ENCODE measurements at places on chromosomes 3 and 15.
A peak's percentile ranks its signal among the peaks of the same experiment; 100 is the strongest.

DNA sequence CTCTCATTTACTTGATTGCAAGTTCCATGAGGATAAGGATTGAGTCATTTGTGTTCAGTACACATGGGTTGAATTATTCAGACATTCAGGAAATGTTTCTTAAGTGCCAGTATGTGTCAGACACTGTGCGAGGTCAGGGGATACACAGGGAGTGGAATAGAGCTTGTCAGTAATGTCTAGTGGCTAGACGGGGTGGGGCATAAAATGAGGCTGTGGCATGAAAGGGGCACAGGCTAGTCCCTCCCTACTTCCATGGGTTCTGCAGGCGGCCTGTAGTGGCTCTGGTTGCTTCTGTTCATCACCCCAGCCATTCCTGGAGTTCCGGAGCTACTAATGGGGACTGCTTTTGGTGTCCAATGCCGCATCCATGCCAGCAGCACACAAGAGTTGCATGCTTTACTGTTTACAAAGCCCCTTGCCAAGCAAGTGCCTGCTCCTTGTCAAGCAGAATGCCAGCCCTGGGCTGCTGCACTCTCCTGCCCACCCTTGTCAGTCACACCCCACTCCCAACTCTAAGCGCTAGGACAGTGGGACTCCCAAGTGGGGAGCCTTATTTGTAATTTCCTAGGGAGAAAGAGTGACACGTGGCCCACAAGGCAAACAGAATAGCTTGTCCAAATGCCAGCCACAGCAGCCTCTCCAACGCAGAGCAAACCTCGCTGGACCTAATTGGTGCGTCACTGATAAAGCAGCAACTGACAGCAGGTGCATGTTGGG lies 70.8 kb downstream of the RAB11A start:
- no peak for DNase-seq

GRCh38 chr15:36221992-36222391 lies 357.4 kb upstream of the CDIN1 start:
- DNase-seq, result no peak

GRCh38 chr3:54520060-54520459 lies 397.7 kb downstream of the CACNA2D3 start:
- no peak for DNase-seq

DNA sequence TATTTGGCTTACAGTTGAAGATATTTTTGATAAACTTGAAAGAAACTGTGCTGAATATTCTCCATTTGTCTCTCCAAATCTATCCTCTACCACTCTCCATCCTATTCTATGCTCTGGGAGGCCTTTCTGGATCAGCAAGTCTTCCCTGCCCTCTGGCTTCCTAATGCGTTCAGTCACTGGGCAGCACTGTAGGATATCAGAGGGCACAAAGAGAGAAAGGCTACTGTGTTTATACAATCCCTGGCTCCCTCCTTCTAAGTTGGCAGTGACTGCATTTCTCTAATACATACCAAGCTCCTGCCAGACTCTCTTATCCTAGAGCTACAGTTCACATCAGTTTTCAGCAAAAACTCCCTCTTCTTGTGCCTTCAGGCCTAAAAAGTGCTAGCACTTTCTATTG lies 102.1 kb upstream of the FHIT start:
- no peak for DNase-seq

DNA sequence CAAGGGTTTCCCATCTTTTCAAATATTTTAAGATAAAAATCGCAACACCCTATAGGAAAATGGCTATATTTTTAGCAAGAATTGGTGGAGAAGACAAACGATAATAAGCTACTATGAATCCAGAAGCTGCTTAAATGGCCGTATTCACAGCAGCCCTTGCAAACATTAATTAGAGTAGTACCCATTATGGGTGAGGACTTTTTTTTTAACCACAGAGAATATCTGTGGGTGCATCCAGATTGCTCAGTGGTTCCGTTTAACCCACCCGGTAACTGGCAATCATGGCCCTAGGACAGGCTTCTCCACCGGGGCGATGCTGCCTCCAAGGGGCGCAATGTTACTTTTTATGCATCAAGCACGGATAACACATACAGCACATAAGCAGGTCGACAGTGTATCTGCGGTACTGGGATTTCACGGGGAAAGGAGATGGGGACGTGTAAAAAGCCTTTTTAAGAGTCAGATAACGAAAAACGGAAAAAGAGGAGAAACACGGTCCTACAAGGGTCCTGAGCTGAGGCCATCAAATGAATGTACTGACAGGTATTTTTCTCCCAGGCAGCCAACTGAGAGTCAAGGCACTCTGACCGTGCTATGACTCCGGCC lies 968 bp upstream of the TMEM266 start:
- DNase-seq, result no peak

- DNase-seq, result no peak
Observed at GRCh38 chr15:78790027-78790426, 21.2 kb downstream of the ADAMTS7 start.

DNA sequence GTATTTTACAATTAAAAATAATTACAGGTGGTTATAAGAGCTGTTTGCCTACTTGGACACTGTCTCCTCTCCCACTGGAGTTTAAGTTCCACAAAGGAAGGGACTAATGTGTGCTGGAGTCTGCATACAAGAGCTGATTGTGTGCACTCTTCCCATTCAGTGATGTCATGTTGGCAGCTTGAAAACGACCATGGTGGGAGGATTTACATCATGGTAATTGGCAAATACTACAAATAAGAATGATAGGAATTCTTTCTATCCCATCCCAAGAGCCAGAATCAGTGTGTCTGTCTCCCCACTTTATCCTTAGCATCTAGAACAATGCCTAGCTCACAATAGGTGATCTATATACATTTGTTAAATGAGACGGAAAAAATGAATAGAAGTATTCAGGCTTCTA lies 14.1 kb downstream of the ITGA11 start:
- no peak for DNase-seq

- no peak for DNase-seq
Observed at GRCh38 chr3:79249701-79250100, 518.1 kb downstream of the ROBO1 start.

GRCh38 chr15:64895285-64896065 lies 16.2 kb upstream of the ANKDD1A start:
- DNase-seq, result no peak

- DNase-seq, result no peak
Observed at GRCh38 chr3:127449486-127450212, 140.9 kb downstream of the TPRA1 start.

DNA sequence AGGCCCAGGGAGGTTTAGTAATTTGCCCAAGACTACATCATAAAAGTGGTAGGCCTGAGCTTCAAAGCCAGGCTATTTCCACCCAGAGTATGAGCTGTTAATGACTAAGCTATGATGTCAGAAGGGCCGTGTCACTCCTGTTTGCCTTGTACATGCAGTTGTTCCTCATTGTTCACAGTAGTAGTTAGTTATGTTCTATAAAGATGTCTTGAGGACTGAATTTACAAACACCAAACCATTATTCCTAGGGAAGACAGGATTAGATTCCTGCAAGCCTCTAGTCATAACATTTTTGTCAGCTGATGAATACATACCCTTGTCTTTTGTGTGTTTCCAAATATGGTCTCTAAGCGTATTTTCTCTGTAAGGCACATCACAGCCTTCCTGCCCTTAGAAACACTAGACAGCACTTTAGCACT lies 20.9 kb upstream of the LARS2 start:
- no peak for DNase-seq

- peak; percentile 88 for DNase-seq
Observed at GRCh38 chr15:89430530-89431341, 65.6 kb downstream of the RHCG start.

DNA sequence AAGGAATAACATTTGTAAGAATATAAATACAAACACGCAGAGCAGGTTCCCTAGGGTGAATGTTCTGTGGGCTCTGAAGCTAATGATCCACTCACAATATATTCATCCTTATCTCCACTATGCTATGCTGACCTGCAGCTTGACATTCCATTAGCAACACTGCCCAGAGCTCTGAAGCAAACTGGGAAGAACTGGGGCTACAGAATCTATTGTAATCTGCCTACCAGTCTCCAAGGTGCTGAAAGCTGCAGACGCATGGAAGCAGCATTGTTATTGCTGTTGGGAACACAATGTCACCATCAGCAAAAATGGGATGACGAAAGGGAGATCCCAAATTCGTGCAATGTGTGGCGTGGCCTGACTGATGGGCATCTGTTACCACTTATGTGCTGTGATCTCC lies 316.7 kb upstream of the RORA start:
- DNase-seq, result no peak

DNA sequence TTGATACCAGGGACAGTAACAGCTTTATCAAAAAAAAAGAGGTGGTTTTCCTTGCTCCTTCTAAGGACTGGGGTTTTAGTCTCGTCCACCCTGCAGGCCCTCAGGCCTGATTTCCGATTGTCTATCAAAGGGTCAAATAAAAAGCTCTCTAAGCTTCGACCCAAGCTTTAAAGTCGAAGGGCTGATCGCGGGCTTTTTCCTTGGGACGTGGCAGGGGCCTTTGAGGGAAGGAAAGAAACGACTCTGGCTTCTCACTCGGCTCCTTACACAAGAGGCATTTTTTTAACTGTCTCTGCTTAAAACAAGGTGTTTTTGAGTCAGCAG lies 354 bp upstream of the KLHL24 start:
- DNase-seq, result no peak

DNA sequence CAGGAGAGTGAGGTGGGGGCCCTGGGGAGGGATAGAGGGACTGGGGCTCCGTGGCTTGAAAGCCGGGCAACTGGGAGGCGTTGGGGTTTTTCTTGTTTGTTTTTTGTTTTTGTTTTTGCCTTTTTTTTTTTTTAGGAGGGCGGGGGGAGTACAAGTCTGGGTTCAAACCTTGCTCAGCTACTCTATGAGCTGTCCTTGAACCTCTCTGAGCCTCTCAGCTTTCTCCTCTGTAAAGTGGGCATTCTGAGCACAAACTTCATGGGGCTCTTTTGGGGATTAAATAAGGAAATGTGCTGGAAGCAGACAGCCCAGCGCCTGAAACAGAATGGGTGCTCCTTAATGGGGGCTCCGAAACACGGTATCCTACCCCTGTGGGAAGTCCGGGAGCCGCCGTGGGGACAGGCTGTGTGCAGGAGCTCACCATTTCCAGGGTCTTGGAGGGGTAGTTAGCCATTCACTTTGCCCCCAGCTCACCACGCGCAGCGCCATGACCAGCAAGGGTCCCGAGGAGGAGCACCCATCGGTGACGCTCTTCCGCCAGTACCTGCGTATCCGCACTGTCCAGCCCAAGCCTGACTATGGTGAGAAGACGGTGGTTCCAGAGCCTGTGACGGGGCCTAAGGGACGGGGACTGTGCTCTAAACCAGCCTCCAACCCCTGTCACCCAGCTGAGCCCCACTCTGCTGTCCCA lies 388 bp downstream of the ACY1 start:
- no peak for DNase-seq

DNA sequence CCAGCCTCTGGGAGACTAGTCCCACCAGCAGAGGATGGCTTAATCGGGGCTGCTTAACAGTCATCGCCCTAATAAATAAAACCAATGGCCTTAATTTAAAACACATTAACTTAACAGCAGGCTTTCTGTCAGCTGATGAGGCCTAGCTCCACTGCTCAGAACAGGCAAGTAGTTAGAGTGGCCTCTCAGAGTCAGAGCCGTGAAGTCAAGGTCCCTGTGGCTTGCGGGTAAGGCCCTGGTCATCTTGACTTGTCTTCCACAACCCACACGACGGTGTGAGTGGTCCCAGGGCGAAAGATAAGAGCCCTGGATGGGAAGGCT lies 11.8 kb downstream of the XXYLT1 start:
- no peak for DNase-seq

GRCh38 chr15:44157679-44158078 lies 37.4 kb downstream of the FRMD5 start:
- no peak for DNase-seq

DNA sequence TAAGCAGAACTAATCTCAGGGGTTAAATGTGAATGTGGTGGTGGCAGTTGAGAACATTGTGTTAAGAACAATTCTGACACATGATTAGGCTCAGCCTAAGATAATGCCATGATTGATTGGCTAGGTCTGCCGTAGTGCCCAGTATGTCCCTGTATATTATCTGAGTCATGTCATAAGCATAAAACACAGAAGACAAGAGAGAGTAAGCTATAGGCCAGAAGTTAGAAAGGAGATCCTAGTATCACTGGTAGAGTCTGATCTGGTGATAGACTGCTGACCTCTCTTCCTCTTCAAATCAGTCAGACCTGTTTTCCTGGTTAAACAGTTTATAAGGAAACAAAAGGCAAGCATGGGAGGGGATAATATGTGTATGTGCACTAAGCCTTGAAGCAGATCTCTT lies 30.1 kb upstream of the ATP8B4 start:
- DNase-seq, result no peak

GRCh38 chr15:29132735-29133181 lies 136.9 kb downstream of the NSMCE3 start:
- DNase-seq, result no peak

- no peak for DNase-seq
Observed at GRCh38 chr3:1087066-1087560, 5.7 kb upstream of the CNTN6 start.

GRCh38 chr3:113404637-113405036 lies 36.7 kb downstream of the CFAP44 start:
- DNase-seq, result no peak

DNA sequence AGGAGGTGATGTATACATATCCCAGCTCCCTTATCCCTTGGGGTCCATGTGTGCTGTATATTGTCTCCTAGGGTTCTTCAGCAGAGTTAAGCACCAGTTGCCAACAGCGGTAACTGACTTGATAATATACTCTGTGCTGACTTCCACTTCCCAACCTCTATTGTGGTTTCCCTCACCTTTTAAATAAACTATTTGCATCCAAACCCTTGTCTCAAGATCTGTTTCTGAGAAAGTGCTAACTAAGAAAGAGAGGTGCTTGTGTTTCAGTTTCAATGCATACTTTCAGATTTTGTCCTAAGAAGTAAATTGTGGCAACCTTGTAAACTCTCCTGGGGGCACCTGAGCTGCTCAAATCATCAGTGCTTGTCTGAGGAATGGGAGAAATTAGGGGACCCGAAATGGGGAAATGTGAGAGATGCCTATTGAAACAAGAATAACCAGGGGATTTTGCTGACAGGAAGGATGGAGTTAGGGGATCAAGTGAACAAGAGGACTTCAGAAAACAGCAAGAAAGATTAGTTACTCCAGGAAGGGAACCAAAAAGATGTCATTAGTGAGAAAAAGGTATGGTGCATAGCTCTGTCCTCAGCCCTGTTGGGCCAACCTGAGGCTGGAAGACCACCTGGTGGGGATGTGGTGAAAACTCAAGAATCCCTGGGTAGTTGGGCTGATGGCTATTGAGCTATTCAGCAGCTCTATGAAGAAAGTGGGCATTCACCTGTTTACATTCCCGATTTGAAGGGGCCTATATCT lies 50.9 kb upstream of the MRPL3 start:
- no peak for DNase-seq

DNA sequence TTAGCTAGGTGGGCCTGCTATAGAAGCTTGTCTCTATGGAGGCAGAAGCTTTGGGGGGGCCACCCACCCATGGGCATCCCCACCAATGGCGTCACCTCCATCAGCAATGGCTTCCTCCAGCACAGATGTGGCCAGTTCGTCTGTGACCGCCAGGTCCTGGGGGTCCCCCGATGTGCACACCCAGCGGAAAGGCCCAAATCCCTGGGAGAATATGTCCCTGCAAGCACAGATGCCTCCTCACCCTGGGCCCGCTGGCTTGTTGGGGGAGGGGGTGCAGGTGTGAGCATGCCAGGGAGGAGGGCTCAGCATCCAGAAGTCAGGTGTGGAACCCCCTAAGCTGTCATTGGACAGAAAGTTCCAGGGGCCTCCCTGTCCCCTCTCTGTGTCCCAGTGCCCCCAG lies 19.6 kb downstream of the UROC1 start:
- no peak for DNase-seq
